Putamen (tissue), 1 donor: ENCODE measurements at places on chromosomes 11 and 22.

DNA sequence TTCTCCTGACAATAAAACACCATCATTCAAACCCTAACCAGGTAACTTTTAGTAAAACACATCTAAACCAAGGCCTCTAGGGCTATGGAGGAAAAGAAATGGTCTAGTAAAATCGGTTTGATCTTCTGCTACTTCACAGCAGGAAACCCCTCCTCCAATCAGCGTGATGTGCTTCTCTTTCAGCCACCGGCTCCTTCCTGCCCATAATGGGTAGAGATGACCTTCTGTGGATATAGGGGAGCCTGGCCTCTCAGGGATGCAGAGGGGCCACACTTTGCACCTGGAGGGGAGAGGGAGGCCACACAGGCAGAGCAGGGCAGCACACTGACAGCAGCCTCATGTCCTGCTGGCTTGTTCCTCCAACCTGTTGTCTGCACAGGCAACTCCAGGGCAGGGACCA is 6.9 kb downstream of the EHD1 start:
- DNase-seq, result no peak

DNA sequence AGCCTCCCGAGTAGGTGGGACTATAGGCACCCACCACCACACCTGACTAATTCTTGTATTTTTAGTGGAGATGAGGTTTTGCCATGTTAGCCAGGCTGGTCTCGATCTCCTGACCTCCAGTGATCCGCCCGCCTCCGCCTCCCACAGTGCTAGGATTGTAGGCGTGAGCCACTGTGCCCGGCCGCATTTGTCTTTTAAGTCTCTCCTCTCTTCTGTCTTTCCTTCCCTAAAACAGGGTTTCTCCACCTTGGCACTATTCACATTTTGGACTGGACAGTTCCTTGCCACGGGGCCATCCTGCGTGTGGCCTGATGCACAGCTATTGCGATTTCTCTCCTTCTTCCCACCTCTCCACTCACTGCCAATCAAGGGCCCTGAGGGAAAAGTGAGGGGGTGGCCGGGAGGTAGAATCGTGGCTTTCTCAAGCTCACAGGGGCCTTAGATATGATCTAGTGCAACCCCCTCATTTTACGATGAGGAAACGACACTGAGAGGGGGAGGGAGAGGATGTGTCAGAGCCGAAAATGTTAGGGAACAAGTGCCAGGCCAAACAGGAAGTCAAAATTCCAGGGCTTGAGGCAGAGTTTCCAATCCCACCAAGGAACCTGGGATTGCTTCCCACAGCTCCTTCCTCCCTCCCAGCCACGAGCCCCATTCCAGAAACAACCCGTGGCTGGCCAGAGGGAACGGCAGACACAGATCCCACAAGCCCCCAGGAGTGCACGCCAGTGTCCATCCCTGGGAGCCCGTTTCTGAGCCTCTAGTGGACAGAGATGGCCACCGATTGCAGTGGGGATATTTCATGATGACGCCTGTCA is 21.2 kb downstream of the SCGB1A1 start:
- DNase-seq, result peak; percentile 46

DNA sequence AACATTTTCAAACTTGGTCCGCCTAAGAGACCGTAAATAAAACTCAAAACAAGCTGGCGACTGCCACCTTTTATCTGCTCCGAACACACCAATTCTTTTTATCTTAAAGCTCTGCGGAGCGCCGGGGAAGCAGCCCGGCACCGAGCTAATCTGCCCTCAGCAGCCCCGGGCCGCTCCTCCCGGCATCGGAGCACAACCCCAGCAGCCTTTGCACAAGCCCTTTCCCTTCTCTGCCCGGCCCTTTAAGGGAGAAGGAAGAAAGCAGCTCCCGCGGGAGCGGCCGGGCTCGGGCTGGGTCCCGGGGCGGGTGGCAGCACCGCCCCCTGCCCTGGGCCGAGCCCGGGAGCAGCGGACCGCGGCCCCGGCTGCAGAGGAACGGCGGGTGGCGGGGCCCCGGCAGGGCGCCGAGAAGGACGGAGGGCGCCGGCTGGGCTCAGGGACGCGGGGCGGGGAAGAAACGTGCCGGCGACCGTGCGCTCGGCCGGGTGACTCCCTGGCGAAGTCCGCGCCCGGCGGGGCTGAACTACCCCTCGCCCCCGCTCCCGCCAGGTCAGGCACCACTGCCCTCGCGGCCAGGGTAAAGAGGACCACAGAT is 133.6 kb upstream of the C11orf58 start:
- DNase-seq, result no peak

GRCh38 chr11:118607401-118608359 is at the start of gene PHLDB1:
TSS of gene PHLDB1 (plus strand) at chr11:118607615. CDS start at chr11:118613837, 6,222 bp downstream.
- peak; percentile 92 for DNase-seq

DNA sequence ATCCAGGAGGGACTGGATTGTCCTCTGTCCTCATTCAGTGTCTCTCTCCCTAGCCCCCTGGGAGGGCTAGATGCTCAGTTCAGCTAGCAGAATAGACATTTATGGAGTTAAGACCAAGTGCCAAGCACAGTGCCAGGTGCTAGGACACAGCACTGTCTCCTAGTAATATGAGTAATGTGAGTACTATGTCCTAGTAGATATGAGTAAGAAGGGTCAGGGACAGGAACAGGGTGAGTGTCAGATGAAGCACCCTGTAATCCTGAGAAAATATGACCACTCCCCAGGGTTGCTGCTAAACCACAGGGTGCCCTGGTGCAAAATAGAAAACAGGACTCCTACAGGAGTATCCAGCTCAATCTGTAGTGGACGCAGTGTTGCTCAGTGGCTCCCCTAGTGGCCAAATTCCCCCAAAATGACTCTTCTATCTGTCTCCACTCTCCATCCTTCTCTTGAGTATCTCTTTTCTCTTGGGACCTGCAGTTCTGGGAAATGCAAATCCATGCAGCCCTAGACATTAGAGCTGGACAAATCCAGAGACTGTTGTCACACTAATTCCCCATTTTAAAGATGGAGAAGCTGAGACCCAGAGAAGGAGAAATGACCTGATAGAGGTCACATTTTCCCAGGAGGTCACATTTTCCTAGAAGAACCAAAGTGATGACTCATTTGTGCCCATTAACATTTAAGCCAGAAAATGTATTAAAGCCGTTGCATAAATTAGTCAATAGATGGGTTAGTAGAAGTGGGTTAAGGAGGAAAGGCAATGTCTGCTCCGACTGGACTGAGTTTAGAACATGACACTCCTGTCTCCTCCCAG is 214.3 kb downstream of the NXPE2 start:
- DNase-seq, result no peak

- no peak for DNase-seq
These were observed 591.4 kb downstream of the ETS1 start for GRCh38 chr11:127995921-127996320.

DNA sequence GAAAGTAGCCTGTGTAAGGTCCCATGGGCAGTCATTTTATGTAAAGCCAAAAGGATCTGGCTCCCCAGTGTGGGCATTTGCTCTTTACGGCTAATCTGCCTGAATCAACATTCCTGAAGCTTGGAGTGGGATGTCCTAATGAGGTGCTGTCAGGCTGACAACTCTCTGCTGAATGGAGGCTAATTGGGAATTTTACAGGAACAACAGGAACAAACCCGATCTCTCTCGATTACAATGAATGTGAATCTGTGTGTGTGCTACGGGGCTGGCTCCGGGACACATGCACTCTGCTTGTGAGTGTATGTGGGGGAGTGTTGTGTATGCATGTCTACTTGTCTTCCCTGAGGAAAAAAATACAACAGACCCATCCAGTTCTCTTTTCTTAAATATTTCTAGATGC is 415.2 kb downstream of the TENM4 start:
- no peak for DNase-seq

- DNase-seq, result no peak
These were observed 132.3 kb downstream of the MED15 start for GRCh38 chr22:20639750-20640149.

DNA sequence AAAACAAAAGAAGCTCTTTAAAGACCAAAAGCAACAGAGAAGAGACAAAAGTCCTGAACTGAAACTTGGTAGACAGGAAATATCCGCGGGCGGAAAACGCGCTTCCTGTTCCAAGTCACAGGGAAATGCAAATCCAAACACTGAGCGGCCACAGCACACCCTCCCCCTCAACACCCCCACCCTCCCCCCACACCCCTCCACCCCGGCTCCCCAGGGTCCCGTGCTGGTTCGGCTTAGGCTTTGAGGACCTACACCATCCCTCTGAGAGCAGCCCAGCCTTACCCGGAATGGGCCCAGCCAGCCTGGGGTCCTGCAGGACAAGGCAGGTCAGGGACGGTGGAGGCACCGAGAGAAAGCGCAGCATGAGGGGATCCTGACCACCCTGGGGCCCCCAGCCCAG is 160.4 kb downstream of the BRD1 start:
- no peak for DNase-seq

GRCh38 chr22:35519306-35520000 is 21.2 kb upstream of the RASD2 start:
- no peak for DNase-seq

- DNase-seq, result no peak
These were observed 17.5 kb upstream of the MUC5B start for GRCh38 chr11:1205121-1205986.

- no peak for DNase-seq
These were observed 92.6 kb downstream of the ENTHD1 start for GRCh38 chr22:39800790-39801520.

GRCh38 chr11:87866951-87867350 is 308.3 kb downstream of the RAB38 start:
- no peak for DNase-seq

DNA sequence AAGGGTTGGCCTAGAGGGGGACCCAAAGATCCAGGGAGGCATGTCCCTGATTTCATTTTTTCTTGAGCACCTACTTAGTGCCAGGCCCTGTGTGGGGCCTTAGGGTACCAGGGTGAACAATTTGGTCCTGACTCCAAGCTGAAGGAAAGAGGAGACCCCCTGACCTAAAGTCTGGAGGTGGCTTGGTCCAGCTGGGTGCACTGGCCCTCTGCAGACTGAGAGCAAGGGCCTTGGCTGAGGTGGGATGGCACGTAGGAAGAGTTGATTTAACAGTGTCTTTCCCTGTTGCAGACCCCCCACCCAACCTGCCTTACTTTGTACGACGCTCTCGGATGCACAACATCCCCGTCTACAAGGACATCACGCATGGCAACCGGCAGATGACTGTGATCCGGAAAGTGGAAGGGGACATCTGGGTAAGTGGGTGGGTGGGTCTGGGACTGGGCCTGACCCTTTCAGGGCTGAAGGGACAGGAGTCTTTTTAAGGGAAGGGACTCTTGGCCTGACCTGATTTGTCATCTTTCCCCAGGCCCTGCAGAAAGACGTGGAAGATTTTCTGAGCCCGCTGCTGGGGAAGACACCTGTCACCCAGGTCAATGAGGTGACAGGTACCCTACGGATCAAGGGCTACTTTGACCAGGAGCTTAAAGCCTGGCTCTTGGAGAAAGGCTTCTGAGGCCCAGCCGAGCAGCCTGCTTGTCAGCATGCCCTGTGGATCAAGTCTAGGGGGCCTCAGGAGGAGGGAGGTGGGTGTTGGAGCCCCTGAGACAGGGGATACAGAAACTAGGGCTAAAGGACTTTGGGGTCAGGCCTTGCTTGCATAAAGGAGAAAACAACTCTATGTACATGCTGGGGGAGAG is 3.3 kb downstream of the MRPL49 start:
- no peak for DNase-seq

DNA sequence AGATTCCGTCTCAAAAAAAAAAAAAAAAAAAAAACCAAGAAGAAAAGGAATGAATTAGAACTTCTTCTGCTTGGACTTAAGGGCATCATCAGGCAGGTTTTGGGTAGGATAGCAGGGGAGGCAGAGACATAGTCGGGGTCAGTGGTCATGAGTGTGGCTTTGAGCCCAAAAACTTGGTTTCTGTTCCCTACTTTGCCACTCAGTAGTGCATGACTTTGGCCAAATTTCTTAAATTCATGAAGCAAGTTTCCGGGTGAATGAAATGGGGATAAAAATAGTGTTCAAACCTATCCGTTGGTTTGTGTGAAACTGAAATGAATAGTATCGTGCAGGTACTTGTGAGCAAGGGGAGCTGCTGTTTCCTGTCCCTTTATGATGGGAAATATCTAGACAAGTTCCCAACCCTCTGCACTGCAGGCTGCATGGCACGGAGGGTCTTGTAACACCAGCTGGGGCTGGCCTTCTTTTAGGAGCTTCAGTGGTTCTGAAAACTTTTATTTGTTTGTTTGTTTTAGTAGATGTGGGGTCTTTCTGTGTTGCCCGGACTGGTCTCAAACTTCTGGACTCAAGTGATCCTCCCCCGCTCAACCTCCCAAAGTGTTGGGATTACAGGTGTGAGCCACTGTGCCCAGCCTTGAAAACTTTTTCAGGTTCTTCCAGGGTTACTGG is 18.4 kb downstream of the NEAT1 start:
- no peak for DNase-seq

- no peak for DNase-seq
These were observed 5.7 kb downstream of the TNNI2 start for GRCh38 chr11:1844221-1845094.

DNA sequence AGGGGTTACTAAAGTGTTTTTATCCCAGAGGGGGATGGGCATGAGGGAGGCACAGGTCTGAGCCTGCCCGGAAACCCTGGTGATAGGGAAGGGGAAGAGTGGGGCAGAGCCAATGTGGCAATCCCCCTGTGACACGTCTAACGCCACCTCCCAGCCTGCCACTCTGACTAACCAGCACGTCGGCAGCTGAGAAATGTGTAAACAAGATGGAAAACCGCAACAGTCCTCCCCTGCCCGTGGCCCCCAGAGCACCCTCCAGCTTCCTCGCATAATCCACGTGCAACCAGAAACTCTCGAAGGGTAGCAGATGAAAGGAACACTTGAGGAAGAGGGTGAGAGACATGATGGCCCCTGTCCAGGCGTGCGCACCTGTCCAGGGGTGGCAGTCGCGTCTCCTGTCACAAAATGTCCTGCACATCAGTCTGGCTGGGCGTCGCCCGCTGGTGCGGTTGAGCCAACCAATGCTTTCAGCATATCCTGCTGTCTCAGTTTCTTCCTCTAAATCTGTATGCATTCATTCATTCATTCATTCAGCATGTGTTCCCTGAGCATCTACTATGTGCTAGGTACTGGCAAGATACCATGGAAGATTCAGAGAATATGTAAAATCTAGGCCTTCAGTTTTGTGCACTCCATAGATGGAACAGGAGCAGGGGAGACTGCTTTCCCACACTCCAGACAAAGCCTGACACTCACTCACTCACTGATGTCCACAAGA is 4.5 kb downstream of the TMPRSS4 start:
- no peak for DNase-seq

GRCh38 chr22:21981874-21982273 is 713 bp downstream of the TOP3B start:
- DNase-seq, result no peak

GRCh38 chr11:114237321-114238280 is 58.6 kb upstream of the NNMT start:
- DNase-seq, result no peak

- DNase-seq, result no peak
These were observed 61.1 kb upstream of the CD44 start for GRCh38 chr11:35077709-35078469.

- no peak for DNase-seq
These were observed 112.0 kb downstream of the SGSM3 start for GRCh38 chr22:40482391-40482790.

GRCh38 chr11:76916712-76917111 is 56.0 kb downstream of the ACER3 start:
- DNase-seq, result no peak

DNA sequence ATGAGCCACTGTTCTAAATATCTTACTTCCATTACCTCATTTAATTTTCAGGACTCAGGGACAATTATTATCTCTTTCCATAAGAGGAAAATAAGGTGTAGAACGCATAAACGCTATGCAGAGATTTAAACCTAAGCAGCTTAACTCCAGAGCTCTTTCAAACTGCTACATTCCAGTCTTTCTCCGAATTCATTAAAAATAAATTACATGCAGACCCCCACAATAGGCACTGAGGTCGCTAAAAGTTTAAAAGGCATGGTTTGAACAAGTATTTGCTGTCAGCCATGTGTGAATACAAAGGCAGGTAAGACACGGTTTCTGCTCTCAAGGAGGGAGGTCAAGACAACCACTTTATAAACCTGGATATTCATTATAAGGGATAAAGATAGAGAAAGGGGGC is 983 bp downstream of the NARS2 start:
- no peak for DNase-seq
